ENCODE measurements at places on chromosomes 1 and 21. TPM values are rescaled to one million over a fixed set of nuclear protein-coding genes. Genes with fewer than 3 reads are reported as not detected.

LENEP gene
- not detected for polyA plus RNA-seq

CR2 gene
- polyA plus RNA-seq: 0.17 TPM

- DNase-seq: no peak
Measured at GRCh38 chr1:38929054-38929453, 12.6 kb downstream of the RHBDL2 start.

DNA sequence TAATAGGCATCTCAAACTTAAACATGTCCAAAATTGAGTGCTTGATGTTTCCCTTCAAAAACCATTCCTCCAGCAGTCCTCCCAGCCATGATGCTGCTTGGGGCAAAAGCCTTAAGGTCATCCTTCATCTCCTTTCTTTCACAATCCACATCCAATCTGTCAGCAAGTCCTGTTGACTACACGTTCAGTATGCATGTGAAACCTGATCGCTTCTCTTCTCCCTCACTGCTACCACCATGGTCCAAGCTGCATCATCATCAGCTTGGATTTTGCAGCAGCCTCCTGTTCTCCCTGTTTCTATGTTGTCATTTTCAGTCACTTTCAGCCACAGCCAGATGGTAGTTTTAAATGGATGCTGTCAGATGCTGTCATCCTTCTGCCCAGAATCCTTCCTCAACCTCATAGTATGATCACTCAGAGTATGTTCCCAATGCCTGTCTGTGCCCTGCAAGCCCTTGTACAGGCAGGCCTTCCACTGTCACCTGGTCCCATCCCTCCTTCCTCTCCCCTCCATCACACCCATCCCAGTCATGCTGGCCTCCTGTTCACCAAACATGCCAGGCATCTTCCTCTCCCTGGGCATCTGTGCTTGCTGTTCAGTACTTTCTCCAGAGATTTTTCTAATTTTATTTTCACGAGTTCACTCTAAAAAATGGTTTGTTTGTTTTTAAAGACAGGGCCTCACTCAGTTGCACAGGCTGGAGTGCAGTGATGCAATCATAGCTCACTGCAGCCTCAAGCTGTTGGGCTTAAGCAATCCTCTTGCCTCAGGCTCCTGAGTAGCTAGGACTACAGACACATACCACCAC lies 66.0 kb downstream of the SYDE2 start:
- no peak for DNase-seq

DNA sequence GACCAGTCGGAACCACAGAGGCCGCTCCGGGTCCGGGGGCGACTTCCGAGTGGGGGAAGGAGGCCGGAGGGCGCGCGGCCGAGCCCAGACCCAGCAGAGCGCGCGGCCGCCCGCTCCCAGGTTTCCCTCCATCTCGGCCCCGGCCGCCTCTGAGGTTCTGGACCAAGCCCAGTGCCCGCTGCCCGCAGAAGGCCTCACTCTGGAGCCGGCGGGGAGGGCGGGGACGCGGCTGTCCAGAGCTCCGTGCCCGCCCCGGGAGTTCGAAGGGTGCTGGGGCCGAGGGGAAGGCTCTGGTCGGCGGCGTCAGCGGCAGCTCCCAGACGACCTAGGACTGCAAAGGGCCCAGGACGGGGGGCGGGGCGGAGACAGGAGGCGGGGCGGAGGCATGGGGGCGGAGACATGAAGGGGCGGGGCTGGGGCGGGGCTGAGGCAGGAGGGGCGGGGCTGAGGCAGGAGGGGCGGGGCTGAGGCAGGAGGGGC lies 48.0 kb upstream of the SLC19A1 start:
- peak; percentile 23 for DNase-seq

- no peak for DNase-seq
Measured at GRCh38 chr1:182126272-182126800, 64.8 kb upstream of the ZNF648 start.

- DNase-seq: no peak
Measured at GRCh38 chr1:5728663-5729355, 263.4 kb downstream of the NPHP4 start.

DNA sequence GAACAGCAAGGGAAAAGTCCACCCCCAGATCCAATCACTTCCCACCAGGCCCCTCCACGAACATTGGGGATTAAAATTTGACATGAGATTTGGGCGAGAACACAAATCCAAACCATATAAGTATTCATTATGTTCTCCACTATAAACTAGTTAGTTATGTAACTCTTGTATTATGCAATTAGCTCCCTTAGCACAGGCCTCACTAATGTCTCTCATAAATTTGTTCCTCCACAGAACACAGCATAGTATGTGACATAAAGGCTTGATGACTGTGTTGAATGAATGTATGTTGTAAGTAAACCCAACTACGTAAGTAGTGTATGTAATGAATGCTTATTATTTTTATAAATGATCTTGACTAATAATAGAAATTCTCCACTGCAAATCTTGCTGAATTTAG lies 223.3 kb upstream of the ZRANB2 start:
- no peak for DNase-seq
